ENCODE measurements at places on chromosomes 13 and 19. TPM values are rescaled to one million over a fixed set of nuclear protein-coding genes. Genes with fewer than 3 reads are reported as not detected.

SLC8A2 gene
- total RNA-seq = 0.29 TPM

DNA sequence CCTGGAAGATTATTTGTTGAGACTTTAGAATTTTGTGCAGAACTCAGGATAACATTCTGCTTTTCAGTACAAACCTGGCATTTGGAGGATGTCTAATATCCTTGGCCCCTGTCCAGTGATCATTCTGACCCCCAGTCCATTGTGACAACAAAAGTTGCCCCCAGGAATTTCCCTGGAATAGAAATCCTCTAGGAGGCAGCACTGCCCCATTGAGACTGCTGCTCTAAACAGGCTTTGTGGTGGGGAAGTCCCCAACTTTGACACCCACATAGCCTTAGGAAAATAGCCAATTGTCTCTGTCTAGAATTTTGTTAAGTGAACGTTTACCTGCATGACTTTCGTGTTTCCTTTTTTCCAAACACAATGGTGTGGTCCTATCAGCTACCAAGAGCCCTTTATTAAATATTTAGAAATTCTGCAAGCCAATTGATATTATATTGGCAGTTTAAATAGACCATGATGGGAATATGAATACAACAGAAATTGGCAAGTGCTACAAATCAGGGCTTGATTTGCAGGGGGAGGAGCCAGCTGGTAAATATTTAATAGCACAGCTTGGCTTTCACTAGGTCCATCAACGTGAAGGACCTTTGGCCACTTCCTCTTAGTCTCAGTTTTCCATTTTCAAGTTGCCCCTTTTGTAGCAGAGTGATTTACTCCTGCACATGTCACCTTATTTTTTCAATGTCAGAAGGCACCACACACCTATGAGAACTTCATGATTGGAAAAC is 451.7 kb downstream of the EFNB2 start:
- DNase-seq = no peak

DNA sequence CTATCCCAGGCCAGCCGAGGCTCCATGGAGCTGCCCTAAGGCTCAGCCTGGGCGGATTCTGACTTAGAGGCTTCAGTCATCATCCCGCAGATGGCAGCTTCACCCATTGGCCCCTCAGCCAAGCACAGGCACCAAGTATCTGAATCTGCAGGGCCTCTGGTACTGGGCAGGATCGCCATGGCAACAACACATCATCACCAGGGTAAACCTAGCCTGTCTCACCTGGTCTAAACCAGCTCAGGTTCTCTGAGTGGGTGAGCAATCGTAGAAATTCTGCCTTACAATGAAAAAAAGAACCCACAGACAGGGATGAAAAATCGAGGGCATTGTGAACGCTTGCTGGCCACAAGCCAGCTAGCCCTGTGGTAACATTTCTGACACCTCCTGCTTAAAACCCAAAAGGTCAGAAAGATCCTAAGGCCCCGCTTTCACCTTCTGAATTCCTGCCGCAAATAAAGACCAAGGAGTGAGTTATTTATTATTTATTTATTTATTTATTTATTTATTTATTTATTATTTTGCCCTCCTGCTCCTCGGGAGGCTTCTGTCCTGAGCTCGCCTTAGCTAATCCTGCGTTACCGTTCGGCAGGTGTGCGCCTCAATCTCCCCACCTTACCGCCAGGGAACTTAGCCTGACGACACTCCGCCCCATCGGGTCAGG is 12.0 kb upstream of the CEACAM21 start:
- no peak for DNase-seq

- DNase-seq = no peak
Measured at GRCh38 chr13:113238536-113238935, 29.1 kb downstream of the CUL4A start.

DNA sequence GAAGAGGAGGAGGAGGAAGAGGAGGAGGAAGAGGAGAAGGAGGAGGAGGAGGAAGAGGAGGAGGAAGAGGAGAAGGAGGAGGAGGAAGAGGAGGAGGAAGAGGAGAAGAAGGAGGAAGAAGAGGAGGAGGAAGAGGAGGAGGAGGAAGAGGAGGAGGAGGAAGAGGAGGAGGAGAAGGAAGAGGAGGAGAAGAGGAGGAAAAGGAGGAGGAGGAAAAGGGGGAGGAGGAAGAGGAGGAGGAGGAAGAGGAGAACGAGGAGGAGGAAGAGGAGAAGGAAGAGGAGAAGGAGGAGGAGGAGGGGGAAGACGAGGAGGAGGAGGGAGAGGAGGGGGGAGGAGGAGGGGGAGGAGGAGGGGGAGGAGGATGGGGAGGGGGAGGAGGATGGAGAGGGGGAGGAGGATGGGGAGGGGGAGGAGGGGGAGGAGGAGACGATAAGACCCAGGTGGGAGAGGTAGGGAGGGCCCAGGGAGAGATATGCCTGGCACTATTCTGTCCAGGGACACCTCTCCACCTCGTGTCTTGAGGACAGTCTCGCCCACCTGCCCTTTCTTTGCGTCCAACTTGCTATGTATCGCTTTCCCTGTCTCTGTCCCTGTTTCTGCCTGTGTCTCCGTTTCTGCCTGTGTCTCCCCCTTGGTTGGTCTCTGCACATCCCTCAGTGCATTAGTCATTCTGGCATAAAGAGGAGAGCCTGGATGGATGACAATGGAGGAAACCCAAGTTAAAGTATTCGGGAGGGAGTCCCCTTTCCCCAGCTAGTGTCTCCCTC is 7.1 kb upstream of the KLK5 start:
- no peak for DNase-seq

PSG6 gene
- total RNA-seq = not detected
